Left lobe of liver (tissue), 2 donors: ENCODE measurements at places on chromosomes 6 and 20.

GRCh38 chr6:165677091-165677490 lies 14.1 kb upstream of the PDE10A start:
- DNase-seq, result no peak

- DNase-seq, result no peak
Measured at GRCh38 chr20:45337367-45338120, 10.7 kb downstream of the SDC4 start.

GRCh38 chr6:113683968-113684367 lies 173.2 kb upstream of the MARCKS start:
- no peak for DNase-seq

DNA sequence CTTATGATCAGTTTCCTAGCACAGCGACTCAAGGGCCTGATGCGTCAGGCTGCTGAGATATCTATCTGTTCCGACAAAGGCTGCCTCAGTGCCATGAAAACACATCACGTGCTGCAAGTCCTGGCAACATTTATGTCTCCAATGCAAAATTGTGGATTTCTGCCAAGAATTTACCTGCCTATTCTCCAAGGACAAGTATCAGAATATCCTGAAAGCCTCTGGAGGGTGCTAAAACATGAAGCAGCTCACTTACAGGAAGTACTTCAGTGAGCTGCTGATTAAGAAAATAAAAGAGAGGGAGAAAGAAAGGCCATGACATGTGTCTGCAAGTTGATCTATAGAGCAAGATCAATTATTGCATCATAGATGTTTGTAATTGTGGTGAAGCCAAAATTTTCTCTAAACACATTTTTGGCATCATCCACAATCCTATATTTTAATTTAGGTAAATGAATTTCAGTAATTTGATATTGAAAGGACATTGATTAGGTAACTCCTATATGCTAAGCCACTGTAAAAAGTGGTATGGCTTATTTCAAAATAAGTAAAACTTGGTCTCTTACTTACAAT lies 25.8 kb upstream of the TPBG start:
- no peak for DNase-seq

GRCh38 chr20:24131281-24131680 lies 142.7 kb upstream of the GGTLC1 start:
- no peak for DNase-seq

- no peak for DNase-seq
Measured at GRCh38 chr6:3943331-3943765, 94.2 kb downstream of the FAM50B start.

- DNase-seq, result no peak
Measured at GRCh38 chr20:5191829-5192569, 65.2 kb downstream of the CDS2 start.
